Lung (tissue), 17 donors: ENCODE measurements at places on chromosomes 3 and 15.

DNA sequence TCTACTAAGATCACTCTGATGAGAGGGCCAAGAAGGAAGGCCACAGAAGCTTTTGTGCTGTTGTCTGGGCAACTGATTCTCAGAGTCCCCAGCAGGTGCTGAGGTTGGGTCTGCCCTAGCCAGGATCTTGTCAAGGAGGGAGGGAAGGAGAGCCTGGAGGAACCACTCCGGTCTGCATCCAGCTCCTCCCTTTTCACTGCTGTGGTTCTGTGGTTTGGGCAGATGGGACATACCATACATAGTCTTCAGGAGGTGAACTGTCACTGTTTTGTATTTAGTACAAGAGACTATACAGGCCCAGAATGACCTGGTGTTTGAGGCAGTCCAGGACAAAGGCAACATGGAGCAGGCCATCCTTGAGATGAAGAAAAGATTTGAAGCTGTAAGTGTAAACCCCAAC is 21.9 kb downstream of the C3orf62 start:
- no peak for DNase-seq

DNA sequence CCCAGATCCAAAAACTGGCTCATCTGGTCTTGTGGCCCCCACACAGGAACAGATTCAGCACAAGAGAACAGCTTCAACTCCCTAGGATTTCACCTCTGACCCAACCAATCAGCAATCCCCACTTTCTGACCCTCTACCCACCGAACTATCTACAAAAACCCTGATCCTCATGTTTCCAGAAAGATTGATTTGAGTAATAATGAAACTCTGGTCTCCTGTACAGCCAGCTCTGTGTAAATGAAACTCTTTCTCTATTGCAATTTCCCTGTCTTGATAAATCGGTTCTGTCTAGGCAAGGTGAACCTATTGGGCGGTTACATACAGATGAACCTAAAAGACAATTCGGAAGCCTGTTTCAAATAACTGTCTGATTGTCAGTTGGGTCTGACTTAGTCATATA is 847.6 kb upstream of the ALCAM start:
- no peak for DNase-seq

GRCh38 chr3:129975705-129976048 is 1.2 kb downstream of the TRH start:
- no peak for DNase-seq

DNA sequence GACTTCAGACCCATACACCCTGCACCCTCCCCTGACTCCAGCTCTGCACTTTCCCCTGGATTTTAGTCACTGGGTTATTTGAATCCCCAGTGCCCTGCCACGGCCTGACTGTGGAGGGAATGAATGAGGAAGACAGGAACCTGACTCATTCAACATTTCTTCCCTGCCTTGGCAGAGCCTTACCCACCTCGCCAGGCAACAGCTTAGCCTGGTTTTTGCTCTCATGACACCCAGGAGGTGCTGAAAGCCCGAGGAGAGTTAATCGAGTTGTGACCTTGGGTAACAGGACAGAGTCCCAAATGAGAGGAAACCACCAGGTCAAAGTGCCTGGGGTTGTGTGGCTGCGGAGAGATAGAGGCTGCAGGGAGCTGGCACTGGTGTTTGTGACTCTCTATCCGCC is 128.3 kb downstream of the SMAD6 start:
- no peak for DNase-seq

DNA sequence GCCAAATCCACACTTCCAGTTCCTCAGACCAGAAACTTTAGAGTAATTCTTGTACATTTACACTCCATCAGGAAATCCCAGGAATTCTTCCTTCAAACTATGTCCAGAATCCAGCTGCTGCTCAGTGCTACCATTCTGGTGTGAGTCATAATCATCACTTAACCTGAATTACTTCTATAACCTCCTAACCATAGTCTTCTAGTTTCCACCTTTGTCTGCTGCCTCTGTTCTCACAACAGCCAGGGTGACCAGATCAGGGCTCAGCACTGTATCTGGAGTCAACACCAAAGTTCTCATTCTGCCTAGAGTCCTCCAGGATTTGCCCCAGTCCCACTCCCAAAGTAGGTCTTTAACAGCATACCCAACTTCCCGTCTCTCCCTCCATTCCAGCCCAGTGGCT is 3.4 kb downstream of the CLDND1 start:
- no peak for DNase-seq

GRCh38 chr3:160041465-160041864 is 52.8 kb downstream of the IL12A start:
- DNase-seq: no peak

GRCh38 chr3:152183473-152183872 is 85.3 kb upstream of the MBNL1 start:
- peak; percentile 70 for DNase-seq
